ENCODE measurements at places on chromosomes 7 and 10.

- no peak for DNase-seq
These were observed 343.3 kb downstream of the FRMD4A start for GRCh38 chr10:13987446-13987845.

- DNase-seq, result no peak
These were observed 4.6 kb downstream of the ITGB1 start for GRCh38 chr10:32953277-32953927.

GRCh38 chr10:108721874-108722273 is 1201.4 kb downstream of the XPNPEP1 start:
- no peak for DNase-seq

- no peak for DNase-seq
These were observed 15.8 kb upstream of the OPALIN start for GRCh38 chr10:96374639-96374984.

GRCh38 chr7:131570401-131570800 is 14.0 kb upstream of the PODXL start:
- no peak for DNase-seq

DNA sequence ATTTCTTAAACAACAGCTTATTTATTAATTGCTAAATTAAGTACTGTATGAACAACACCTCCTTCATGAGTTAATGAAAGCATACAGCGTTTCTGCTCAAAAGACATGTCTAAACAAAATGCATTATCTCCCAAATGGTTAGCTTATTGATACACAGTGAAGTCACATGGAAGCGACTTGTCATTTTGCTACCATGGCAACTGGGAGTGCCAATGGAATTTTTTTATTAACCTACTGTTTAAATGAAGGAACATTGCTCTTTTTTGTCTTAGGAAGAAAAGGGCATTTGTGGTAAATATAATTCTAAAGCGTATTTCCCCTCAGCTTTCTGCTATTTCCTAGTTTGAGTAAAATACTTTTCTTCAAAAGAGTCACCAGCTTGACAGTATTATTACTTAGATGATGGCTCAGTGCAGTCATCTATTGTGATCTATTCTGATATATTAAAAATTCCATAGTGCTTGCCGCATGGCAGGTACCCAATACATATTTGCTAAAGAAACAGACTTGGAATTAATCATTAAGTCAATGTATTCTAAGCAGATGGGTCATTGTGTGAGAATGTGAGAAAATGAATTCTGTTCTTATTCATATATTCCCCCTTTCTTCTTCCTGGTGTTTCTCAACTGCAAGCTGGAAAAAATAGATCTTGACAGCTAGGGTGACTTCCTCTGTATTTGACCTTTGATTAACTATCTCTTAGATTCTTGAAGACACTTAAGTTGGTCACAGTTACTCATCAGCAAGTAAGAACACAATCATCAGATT is 818.3 kb downstream of the MAGI2 start:
- DNase-seq, result no peak

- DNase-seq, result no peak
These were observed 48.6 kb upstream of the KIF5B start for GRCh38 chr10:32104622-32105509.

DNA sequence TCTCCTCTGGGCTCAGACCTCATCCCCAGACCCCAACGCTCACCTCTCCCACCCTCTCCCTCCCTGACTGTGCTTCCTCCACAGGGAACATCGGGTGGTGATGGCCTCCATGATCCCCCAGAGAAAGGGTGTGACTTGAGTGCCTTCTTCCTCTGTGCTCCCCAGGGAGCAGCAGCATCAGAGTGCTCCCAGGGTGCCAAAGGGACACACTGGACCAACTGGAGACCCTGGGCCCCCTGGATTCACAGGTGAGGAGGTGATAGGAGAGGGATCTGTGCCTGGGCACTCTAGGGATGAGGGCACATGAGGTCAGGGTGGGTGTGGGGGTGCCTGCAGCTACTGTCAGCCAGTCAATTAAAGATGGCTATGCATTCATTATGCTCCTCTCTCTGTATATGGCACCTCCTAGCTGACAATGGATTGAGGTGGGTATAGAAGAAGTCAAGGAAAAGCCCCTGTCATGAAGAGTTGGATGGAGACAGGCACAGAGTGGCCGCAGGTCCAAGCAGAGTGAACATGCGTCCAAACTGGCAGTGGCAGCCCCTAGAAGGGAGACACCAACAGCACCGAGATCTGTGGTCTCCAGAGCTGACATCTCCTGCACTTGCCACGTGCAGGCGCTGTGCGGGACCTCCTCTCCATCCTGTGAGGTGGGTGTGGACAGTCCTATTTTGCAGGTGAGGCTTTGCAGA is 15.5 kb upstream of the VOPP1 start:
- no peak for DNase-seq

- no peak for DNase-seq
These were observed 491 bp upstream of the SH2D4B start for GRCh38 chr10:80537086-80537735.

DNA sequence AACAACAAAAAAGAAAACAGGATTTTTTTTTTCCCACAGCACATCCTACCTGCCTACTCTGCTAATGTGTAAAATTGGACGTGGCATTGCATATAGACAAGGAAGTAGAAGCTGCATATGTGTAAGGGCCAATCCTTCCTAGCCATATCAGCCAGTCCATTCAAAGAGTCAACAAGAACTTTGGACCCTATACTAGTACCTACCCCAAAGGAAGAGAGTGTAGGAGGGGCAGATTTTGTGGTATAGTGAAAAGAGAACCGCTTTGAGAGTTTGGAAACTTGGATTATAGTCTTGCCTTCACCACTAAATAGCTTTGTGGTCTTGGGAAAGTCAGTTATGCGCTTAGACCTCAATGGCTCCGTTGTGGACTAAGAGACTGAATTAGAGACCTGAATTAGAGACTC is 12.1 kb upstream of the MCU start:
- no peak for DNase-seq

- no peak for DNase-seq
These were observed 219.2 kb upstream of the BMPER start for GRCh38 chr7:33685981-33686683.

DNA sequence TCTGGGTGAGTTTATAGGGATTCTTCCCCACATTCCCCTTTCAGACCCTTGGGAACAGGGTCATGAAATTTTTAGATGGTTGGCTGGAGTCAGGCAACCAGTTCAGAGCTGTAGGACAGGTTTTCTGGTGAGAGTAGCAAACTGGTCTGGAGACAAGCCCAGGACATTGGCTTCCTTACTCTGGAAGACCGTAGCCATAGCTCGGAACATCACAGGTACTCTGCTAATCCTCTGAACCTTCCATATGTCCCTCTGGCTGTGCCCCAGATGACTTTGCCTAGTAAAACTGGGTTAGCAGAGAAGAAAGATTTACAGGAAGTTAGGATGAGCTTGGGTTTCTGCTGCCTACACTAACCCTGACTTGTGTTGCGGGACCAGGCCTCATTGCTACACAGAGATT is 104.5 kb upstream of the MKLN1 start:
- DNase-seq, result no peak

GRCh38 chr10:21526188-21526859 is 842 bp upstream of the SKIDA1 start:
- no peak for DNase-seq

GRCh38 chr7:98213296-98213887 is 2.2 kb downstream of the BHLHA15 start:
- no peak for DNase-seq

GRCh38 chr7:30251708-30252329 is 32.6 kb upstream of the ZNRF2 start:
- DNase-seq, result no peak

DNA sequence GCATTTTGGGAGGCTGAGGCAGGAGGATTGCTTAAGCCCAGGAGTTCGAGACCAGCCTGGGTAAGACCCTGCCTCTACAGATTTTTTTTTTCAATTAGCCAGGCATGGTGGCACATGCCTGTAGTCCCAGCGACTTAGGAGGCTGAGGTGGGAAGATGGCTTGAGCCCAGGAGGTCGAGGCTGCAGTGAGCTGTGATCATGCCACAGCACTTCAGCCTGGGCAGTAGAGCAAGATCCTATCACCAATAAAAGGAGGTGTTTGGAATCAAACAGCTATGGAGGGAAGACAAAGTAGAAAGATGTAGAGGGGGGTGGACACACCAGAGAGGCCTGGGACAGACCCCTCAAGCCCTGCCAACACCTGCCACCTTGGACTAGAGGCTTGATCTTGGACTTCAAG is 9.1 kb upstream of the TNRC18 start:
- DNase-seq, result no peak

DNA sequence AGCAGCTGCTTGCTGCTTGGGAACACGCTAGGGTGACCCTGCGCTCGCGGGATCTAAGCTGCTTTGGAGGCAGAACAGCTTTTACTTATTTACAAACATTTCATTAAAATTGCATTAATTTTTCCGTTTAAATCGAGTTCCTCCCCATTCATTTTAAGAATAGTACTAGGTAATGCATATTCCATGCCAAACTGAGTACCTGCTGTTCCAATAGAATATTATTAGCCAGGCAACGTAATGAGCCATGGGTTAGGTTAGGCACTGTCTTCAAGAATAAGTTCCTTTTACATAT is 860 bp downstream of the EXOC6 start:
- no peak for DNase-seq

DNA sequence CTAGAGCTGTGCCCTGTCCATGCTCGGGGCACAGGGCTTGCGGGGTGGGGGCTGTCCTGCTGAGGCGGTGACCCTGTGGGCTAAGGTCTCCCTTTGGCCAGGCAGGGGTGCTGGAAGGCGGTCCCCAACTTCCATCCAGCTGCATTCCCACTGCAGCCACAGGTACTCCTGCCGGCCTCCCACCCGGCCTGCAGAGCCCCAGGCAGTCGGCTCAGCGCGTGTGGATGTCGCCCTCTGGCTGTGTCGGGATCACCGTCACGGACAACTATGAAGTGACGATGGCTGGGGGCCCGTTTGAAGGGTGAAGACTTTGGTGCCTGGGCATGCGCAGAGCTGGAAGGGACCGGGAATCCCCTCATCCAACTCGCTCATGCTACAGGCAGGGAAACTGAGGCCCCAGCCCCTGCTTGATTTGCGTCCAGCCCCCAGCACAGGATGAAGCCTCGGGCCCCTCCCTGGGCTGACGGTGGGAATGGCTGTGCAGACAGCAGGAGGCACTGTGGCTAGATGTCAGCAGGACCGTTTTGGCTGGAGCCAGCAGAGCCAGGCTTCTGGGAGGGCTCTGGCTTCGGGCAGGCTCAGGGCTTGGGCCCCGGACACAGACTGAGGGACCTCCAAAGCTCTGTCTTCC is 2.3 kb upstream of the TMEM184A start:
- no peak for DNase-seq

- no peak for DNase-seq
These were observed 144.0 kb upstream of the FAM3C start for GRCh38 chr7:121540138-121540537.

DNA sequence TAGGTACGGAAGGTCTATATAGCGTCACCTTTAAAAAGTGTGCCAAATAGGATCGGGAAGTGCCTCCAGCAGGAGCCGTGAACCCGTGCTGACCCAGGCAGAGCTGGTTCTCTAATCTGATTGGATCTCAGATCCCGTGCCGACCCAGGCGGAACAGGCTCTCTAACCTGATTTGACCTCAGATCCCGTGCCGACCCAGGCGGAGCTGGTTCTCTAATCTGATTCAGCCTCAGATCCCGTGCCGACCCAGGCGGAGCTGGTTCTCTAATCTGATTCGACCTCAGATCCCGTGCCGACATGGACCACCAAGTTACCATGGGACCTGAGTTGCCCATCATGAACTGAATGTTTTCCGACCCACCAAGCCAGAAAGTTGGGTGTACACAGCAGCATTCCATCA is 463.9 kb downstream of the PTPRN2 start:
- DNase-seq, result no peak

GRCh38 chr7:151631570-151631952 is 111.9 kb upstream of the RHEB start:
- DNase-seq, result no peak

GRCh38 chr7:131031099-131031868 is 296.4 kb upstream of the MKLN1 start:
- DNase-seq, result no peak

- no peak for DNase-seq
These were observed 184.0 kb upstream of the ADCY1 start for GRCh38 chr7:45390180-45390579.

DNA sequence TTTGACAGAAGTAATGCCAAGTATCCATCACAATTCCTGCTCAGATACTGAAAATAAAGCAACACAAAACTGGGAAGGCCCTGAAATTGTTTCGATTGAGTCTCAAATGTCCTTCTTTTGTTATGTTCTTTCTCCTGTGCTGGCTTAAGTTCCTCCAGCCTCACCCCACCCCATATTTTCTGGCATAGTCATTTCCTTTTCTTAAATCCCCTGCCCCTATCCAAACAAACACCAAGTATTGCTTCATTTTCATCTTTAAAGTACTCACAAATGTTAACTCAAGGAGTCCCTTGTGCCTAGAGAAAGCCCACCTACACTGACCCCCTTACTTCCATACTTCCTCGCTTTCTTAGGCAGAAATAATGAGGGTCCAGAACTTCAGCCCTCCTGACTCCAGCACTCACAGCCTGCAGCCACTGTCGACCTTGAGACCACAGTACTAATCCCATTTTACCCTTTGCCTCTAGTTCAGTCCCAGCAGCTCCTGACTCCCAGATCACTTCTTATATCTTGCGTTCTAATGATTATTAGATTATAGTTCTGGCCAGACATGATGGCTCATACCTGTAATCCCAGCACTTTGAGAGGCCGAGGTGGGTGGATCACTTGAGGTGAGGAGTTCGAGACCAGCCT is 73.2 kb upstream of the ST8SIA6 start:
- peak; percentile 43 for DNase-seq

GRCh38 chr7:4209126-4209525 is 473.0 kb upstream of the FOXK1 start:
- no peak for DNase-seq

GRCh38 chr10:89281606-89282395 is 20.0 kb upstream of the IFIT2 start:
- no peak for DNase-seq

DNA sequence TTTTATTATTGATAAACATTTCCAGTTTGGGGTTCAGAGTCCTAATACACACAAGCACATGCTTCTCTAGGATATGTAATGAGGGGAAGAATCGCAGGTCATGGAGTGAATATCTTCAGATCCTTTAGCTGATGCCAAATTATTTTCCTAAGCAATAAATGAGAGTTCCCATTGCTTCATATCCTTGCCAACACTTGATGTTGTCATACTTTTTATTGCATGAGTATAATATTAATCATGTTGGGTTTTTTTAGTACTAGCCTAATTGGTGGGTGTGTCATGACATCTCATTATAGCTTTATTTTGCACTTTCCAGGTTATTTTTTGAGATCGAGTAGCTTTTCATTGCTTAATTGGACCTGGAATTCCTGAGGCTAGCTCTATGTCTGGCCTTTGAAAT is 35.3 kb downstream of the TLX1 start:
- DNase-seq, result no peak

DNA sequence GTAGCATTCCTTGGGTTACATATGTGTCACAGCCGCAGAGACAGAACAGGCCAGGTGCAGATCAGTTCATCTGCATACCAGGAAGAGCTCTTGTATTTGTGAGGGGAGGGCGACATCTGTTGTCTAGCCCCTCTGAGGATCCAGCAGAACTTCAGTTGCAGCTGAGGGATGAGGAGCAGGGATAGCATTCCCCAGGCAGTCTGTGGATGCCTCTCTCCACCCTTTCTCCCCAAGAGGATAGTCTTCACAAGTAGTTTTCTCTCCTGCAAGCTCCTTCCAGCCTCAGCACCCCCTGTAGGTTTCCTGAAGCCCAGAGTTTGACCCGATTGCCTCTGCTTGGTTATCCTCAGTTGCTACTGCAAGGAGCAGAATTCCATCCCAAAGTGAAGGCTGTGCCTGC is 2.6 kb downstream of the SCD start:
- no peak for DNase-seq

GRCh38 chr10:100510533-100511308 is 8.9 kb downstream of the SEC31B start:
- DNase-seq, result no peak
